ENCODE measurements at places on chromosomes 6 and 20.

GRCh38 chr6:6803180-6803977 is 214.9 kb downstream of the LY86 start:
- no peak for DNase-seq

DNA sequence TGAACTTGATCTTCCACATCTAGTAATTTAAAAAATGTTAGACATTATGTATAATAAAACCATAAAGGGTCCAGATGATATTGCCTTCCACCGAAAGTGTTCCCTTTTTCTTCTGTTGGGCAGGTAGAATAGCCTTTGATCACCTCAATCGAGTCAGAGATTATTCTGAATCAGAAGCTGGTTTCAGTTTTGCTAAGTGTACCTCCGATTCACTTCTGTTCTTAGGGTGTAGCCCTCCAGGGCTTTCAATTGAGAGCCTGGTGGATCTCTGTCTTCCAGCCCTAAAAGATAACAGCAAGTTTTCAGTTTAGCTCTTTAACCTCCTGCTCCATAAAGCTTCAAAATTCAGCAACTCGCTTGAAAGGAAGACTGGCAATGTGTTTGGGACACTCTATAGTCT is 21.1 kb upstream of the AIG1 start:
- no peak for DNase-seq

- DNase-seq, result no peak
These were observed 3.7 kb downstream of the PYGB start for GRCh38 chr20:25251558-25251957.

DNA sequence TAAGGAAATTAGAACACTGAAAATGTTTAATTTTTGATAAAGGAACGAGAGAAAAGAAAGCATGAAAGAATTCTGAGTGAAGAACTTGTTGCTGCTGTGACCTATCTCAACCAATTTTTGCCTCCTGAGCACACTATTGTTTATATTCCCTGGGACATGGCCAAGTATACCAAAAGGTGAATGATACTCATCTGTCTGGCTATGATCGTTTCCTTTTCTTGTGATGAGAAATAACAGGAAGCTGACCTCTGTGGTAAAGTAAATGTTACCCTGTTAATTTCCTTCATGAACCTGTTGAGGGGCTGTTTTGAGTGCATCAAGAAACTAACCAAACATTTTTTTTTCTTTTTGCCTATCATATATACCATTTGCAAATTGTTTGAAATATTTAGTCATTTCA is 69.1 kb downstream of the FIG4 start:
- DNase-seq, result no peak

DNA sequence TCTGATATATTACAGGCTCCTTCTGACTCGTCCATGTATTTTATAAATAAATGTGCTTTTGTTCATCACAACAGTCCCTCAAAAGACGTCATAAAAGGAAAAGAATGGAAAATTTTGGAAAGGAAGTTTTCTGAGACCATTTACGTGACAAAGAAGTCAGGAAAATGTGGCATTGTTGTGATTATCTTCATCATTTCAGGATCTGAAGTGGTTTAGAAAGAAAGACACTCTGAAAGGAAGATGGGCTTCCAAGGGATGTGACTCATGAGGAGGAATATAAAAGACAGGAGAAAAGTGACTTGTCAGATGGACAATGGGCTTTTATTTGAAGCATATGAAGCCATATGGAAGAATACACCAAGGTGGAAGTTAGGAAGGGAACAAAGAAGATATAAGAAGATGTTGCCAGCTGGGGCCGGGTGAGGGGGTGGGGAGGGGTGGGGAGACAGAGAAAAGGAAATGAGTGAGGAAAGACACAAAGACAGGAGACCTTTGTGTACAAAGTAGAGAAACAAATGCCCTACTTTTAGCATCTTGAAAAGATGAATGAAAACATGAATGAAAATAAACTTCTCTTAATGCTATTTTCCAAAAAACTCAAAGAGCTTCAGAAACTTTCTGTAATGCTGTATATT is 190.3 kb upstream of the PREP start:
- DNase-seq, result no peak

DNA sequence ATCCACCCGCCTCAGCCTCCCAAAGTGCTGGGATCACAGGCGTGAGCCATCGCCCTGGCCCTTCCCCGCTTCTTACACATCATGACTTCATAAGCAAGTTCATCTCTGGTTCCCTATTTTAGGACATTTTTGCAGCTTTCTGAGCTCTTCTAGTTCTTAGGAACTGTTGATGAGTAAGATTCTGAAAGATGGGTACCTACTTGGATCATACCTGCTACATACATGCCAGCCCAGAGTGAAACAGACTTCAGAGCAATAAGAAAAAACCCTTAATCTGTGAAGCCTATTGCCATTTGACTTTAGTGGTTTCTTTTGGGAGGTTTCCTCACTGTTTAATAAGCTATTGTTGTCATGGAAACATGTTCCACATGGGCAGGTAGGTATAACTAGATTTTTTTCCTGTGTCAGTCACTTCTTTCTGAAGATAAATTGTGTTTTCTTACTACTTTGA is 27.9 kb upstream of the TMEM217 start:
- no peak for DNase-seq

DNA sequence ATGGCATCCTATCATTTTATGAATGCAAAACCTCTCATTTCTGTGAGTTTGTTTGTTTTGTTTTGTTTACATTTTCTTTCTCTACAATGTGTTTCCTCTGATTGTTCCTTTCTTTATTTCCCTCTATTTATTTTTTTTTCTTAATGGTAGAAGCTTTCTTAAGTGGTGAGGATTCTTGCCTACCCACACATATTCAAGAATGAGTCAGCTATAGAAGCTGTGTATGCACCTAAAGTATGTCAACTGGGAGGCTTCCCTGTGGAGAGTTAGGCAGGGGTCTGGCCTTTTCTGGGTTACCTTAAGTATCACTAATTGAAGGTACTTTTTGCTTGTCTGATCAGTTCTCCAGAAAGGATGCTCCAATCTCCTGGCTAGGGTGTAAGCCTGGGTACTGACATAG is 354.0 kb downstream of the ESR1 start:
- DNase-seq, result no peak

- no peak for DNase-seq
These were observed 17.4 kb upstream of the CD83 start for GRCh38 chr6:14100138-14100537.

GRCh38 chr6:135226537-135226936 is 45.4 kb downstream of the MYB start:
- DNase-seq, result no peak

DNA sequence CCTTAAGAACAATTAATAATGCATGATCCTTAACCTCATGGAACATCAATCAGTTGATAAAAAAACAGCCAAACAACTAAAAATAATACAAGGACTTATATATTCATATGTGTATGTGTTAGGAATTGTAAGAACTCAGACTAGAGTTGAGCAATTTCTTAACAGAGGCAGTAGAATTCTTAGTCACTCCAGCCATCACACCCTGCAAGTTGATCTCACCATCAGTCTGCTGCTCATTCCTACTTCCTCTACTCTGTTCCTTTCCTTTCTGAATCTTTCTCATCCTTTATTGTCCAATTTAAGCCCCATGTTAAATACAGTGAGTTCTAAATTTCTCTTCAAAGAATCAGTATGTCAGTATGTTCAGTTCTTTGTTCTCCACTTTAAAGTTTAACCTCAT is 2.6 kb downstream of the ZNF165 start:
- no peak for DNase-seq

GRCh38 chr6:31730631-31731086 is 1.6 kb upstream of the DDAH2 start:
- DNase-seq, result no peak

DNA sequence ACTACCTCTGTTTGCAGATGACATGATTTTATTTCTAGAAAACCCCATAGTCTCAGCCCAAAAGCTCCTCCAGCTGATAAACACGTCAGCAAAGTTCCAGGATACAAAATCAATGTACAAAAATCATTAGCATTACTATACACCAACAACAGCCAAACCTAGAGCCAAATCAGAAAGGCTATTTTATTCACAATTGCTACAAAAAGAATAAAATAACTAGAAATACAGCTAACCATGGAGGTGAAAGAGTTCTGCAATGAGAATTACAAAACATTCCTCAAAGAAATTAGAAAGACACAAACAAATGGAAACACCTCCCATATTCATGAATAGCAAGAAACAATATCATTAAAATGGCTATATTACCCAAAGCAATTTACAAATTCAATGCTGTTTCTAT is 65.6 kb upstream of the HTR1E start:
- DNase-seq, result no peak

DNA sequence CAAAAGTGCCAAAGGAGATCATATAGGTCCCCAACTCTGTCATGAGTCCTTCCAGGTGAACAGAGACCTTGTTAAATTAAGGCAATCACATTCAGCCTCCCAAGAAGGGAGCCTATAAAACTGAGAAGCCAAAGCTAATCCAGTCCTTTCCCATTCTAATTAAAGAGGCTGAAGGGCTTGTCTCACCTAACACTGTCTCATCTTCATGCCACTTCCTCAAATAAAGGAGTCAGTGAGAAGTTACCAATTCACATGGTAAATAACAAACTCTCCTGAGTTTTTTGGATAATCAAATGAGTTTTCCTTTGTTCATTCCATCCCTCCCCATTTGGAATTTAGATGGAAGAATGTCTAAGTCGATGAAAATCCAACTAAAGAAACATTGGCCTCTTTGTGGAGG is 242.8 kb downstream of the UST start:
- DNase-seq, result no peak

GRCh38 chr6:121880831-121881230 is 445.4 kb downstream of the GJA1 start:
- DNase-seq, result no peak

DNA sequence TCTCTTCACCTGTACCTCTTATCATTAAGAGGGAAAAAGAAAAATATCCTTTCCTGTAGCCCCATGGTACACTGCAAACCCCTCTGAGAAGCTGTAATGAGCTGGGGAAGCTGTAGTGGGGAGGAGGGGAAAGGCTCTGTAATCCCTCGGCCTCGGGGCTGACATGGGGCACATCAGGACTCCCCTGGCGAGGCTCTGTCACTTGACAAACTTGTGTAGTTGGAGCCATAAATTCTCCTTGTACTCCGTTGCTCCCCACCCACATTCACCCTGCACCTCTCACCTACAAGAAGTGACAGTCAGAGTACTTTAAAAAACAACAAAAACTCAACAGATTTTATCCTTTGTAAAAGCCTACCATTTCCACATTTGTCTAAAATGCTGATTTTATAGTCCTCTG is 475.7 kb upstream of the AGPAT4 start:
- no peak for DNase-seq

- no peak for DNase-seq
These were observed 212.6 kb upstream of the EXOC2 start for GRCh38 chr6:905556-905955.

DNA sequence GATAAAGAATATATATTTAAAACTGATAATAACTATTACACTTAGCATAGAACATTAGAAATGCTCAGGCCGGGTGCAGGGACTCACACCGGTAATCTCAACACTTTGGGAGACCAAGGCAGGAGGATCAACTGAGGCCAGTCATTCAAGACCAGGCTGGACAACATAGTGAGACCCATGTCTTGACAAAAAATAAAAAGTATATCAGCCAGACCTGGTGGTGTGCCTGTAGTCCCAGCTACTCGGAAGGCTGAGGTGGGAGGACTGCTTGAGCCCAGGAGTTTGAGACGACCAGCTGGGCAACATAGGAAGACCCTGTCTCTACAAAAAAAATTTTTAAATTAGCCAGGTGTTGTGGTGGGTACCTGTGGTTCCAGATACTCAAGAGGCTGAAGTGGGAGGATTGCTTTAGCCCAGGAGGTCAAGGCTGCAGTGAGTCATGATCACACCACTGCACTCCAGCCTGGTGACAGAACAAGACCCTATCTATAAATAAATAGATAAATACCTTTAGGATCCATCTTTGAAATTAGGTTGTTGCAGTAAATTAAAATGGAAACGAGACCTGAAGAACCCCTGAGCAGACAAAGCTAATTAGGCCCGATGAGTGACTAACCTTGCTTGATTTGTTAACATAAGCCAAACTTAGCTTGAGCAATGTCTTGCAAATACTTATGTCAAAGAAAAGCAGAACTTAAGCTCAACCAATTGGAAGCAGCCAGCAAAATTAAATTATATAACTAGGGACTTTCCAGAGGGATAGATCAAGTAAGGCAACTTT is 75.8 kb upstream of the E2F3 start:
- no peak for DNase-seq

DNA sequence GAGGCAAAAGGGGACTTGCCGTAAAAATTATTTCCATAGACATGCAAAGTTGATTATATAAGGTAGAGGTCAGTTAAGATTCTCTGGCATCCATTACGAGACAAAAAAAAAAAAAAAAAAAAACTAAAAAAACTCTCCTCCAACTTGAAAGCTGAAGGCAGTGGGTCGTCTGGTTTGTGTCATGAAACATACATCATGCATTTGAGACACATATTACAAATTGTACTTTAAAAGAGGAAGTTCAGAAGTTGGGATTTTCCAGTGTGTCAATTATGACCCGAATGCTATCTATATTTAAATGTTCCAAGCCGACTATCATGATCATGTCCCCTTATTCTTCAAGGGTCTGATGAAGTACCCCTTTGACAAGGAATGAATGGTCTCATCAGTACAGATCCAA is 125.1 kb downstream of the ZNF217 start:
- no peak for DNase-seq

DNA sequence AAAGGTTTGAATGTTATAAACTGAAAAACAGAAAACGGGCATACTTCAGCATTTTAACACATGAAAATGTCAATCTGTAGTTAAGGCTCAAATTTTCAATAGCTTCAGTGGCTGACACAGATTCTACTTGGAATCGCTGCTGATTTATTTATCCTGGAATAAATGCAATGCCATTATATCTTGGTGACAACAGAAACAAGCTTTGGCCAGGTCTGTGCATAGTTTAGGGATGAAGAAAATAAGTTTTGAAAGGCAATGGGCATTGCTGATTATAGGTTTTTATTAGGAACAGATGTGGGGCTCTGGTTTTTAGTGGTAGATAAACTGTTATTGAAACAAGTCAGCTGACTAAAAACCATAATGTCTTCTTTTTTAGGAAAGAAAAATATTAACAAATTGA is 96.8 kb upstream of the SOX4 start:
- DNase-seq, result no peak

- DNase-seq, result no peak
These were observed 111.6 kb downstream of the SYCP2 start for GRCh38 chr20:59821788-59822187.

GRCh38 chr6:3594201-3594600 is 137.4 kb upstream of the SLC22A23 start:
- no peak for DNase-seq

GRCh38 chr6:94600636-94601035 is 976.7 kb upstream of the MANEA start:
- DNase-seq, result no peak

- no peak for DNase-seq
These were observed 511.3 kb downstream of the PHF3 start for GRCh38 chr6:64146876-64147275.

All from stimulated activated CD8-positive, alpha-beta memory T cell treated with anti-CD3 and anti-CD28 coated beads, Interleukin-7, amount 100 ng/mL, for 1 hour (primary cell).